DMS79 (cell line): ENCODE measurements at places on chromosomes 6 and 20.
A peak's percentile ranks its signal among the peaks of the same experiment; 100 is the strongest.

GRCh38 chr6:52352239-52353018 is 9.5 kb upstream of the PAQR8 start:
- peak; percentile 54 for DNase-seq

GRCh38 chr20:1322511-1323245 is 6.3 kb downstream of the SDCBP2 start:
- DNase-seq: no peak

- no peak for DNase-seq
Observed at GRCh38 chr20:49790077-49790798, 22.4 kb upstream of the SLC9A8 start.

DNA sequence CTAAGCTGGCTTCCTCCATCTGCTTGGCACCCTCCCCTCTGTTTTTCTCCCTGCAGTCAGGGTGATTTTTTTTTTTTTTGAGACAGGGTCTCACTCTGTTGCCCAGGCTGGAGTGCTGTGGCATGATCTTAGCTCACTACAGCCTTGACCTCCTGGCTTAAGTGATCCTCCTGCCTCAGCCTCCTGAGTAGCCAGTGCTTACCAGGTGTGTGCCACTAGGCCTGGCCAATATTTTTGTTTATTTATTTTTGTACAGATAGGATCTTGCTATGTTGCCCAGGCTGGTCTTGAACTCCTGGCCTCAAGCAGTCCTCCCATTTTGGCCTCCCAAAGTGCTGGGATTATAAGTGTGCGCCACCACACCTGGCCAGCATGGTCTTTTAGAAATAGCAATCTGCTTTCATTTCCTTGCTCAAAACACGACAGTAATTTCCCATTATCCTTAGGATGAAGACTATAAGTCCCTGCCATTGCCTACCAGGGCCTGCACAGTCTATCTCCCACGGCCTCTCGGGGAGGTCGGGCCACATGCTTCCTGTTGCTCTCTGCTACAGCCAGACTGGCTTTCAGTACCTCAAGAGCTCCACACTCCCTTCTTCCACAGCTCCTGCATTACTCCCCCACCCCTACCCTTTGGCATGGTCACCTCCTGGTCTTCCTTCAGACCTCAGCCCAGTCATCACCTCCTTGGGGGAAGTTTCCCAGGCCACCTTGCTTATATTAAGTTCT is 11.1 kb upstream of the CD164 start:
- no peak for DNase-seq

GRCh38 chr20:575230-575629 is 31.6 kb upstream of the CSNK2A1 start:
- no peak for DNase-seq

DNA sequence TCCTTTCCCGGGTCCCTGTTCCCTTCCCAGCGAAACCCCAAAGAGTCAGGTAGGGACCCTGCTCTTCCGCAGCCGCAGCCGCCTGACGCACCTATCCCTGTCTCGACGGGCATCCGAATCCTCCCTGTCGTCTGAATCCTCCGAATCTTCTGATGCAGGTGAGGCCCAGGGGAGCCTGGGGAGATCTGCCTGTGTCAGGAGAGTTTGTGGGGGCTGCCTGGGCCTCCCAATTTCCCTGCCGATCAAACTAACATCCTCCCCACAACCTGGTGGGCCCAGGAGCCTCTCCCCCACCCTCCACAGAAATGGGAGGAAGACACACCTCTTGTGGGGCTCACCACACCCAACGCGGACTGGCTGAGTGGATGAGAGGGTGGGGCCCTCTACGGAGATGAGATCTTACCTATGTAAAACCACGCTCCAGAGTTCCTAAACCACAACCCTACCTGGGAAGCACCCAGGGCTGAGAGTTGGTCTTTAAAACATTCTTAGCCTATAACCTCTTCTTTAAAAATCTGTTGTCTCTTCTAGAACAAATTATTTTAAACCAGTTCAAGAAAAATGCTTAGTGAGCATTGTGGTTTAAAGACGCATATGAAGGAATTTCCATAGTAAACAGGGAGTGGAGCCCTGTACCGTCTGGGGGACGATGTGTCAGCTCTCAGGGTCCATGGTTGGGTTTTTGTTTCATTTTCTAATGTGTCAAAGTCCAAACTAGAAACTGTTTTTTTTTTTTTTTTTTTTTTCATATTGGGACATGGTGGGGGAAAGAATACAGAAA is 1.7 kb downstream of the CDC25B start:
- DNase-seq: peak; percentile 13

DNA sequence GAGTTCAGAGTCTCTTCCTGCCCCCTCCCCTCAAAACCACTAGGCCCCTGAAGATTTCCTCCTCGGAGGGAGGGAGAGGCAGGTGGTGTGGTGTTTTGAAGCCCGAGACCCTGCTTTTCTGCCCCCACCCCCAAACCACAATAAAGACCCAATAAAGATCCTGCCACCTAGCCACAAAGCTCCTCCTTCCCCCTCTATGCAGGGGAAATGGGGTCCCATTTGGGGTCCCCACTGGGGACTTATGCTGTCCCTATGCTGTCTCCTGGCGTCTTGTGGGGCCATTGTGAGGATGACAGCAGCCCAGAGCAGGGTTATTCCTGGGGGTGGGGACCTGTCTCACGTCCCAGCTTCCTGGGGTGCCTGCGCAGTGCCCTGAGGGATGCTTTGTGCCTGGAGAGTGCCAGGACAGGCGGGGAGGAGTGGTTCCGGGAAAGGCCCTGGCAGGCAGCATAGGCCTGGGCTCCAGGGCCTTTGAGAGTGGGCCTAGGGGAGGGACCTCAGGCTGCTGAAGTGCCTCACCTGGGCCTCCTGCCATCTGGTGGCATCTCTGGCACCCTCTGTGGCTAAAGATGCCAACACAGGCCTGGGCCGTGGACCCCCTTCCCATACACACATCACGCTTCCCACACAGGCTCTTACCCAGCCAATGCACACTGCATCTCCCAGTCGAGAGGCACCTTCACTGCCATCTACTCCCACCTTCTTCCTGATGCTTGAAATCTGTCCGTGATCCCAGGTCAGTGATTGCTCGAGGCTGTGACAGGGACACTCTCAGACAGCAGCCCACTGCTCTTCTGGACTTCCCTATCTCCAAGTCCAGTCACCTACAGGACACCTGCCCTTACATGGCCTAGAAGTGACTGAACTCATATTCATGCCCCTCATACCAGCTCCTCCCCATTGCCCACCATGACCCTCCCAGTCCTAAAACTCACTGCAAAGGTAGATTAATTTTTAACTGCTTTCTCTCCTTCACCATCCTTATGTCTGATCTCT is 7.9 kb upstream of the ARMC12 start:
- DNase-seq: peak; percentile 66

DNA sequence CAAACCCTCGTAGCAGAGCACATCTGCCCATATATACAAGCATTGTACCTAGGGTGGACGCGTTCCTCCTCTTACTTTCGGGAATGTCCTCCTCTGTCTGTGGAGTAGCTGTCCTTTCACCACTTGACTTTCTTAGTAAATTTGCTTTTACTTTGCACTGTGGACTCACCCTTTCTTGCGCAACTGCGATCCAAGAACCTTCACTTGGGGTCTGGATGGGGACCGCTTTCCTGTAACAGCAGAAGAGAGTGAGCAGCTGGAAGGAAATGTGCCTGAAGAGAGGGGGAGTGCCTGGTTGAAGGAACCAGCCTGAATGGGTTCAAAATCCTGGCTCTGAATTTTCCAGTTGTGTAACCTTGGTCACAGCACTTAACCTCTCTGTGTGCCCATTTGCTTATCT is 40.1 kb upstream of the PMEPA1 start:
- no peak for DNase-seq

- no peak for DNase-seq
Observed at GRCh38 chr20:51341581-51341980, 200.9 kb downstream of the NFATC2 start.

- DNase-seq: no peak
Observed at GRCh38 chr6:147486683-147487082, 21.8 kb upstream of the SAMD5 start.

DNA sequence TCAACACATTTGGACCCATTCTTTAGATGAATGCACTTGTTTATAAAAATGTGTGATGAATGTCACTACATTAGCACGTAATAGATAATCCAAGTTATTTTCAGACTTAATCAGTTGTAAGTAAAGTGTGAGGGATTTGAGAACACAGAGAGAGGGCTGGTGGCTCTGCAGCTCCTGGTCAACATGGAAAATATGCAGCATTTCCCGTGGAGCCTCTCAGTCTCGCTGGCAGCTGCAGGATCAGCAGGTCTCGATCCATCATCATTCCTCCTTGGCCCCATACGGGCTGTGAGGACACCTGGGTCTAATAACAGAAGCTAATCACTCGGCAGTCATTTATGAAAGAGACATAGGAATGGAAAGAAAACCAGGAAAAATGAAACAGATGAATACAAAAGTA is 390.2 kb downstream of the PRKN start:
- no peak for DNase-seq

GRCh38 chr20:61644378-61645076 is 392.5 kb downstream of the CDH4 start:
- no peak for DNase-seq

- no peak for DNase-seq
Observed at GRCh38 chr6:11772109-11772825, 6.3 kb downstream of the ADTRP start.

DNA sequence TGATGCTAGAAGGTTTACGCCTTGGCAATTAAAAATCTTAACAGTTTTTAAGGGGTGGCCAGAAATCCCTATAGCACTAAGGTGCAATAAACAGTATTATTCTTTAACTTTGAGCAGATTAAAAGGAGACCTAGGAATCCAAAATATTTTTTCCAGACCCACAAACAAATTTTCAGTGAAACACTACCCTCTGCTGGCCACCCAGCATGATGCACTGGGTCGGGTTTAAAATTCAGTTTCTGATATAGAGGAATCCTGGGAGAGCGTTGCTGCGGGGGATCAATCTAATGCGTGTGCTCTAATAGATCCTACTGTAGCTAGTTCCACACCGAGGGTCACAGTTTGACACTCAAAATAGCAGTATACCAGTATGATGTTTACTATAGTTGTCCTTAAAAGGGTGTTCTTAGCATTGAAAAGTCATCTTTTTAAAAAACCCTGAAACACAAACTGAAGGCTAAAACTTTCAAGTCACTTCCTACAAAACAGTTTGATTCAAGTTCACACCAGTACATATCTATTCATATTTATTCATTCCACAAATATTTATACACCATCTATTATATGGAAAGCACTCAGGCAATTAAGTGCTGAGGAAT is 10.2 kb downstream of the UBE3D start:
- DNase-seq: no peak

DNA sequence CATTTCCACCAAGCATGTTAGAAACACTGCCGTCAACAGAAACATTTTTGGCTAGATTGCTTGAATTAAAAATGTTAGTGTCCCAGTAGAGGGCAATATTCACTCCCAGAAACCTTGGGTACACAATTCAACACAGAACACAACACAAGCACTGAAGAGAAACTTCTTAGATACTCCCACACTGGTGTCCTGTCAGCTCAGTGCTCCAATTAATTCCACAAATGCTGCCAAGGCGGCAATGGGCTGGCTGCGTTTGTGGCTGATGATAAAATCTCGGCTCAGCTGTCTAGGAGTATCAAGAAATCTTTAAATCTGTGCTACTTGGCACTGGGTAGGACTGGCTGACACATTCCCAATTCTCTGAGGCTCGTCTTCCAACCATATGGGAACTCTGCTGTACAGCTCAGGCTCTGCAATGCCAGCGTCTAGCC is 39.3 kb downstream of the BEND3 start:
- DNase-seq: no peak

GRCh38 chr6:111683749-111684267 is 78.1 kb upstream of the TRAF3IP2 start:
- DNase-seq: no peak

DNA sequence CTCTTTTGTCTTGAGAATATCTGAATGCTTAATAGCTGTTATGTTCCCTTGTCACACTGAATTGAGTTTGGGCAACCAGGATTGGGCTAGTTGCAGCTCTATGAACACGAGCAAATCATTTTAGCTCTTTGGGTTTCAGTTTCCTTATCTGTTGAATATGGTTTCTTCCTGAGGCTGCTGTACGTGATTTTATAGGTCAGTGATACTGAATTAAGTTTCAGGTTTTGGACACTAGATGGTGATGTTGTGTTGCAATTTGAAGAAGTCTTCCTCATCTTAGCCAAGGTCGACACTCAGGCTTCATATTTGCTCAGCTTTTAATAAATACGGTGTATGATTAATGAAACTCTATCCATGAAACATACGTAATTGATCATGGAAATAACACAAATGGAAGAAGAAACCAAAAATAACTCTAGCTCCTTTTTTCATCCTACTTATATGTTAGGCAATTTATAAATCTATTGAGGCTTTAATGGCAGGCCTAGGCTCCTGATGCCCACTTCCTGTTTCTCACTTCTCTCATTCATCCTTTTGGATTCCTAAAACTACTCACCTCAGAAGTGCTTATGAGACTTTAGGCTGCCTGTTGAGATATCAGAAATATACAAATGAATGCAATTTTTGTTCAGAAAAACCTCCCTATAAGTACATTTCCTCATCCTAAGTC is 354.1 kb upstream of the MAP3K7 start:
- DNase-seq: no peak

DNA sequence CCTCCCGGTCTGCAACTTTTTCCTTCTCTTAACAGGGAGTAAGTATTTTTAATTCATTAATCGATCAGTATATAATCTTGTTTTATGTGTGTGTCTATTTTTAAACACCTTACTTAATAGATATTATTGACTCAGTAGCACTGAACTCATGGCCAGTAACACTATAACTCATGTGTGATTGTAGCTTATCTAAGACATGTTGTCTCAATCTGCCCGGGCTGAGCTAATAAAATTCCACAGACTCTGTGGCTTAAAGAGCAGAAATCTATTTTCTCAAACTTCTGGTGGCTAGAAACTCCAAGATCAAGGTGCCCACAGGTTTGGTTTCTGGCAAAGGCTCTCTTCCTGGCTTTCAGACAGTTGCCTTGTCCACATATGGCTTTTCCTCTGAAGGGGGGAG is 68.8 kb upstream of the TNFAIP3 start:
- DNase-seq: no peak

DNA sequence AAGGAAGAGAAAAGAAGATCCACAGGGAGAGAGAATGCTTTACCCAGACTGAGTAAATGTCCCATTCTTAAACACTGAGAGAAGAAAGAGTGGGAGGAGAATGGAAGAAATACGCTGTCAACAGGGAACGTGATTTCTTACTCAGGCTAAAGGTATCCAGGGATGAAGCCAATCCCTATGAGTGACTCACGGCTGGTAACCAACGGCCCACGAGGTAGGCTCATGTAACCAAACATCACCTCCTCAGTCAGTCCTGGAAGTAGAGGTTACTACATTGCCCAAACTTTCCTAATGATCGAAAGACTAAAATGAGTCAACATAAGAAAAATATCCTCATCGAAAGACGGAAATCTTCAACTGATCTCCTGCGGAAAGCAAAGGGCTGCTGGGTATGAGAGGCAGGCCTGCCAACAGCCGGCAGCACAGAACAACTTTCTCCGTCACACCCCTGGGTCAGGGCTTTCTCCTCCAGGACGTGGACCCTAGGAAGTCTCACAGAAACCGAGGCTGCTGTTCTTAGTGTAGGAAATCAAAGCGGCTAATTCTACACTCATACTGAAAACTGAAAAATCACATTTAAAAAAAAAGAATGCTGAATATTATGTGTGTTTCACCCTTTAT is 292.6 kb downstream of the GMDS start:
- no peak for DNase-seq

- no peak for DNase-seq
Observed at GRCh38 chr20:15627501-15627903, 945.7 kb downstream of the KIF16B start.
